ENCODE measurements at places on chromosomes 5 and 9.

- peak; percentile 94 for DNase-seq
Observed at GRCh38 chr9:94086486-94087345, 2.5 kb downstream of the PTPDC1 start.

DNA sequence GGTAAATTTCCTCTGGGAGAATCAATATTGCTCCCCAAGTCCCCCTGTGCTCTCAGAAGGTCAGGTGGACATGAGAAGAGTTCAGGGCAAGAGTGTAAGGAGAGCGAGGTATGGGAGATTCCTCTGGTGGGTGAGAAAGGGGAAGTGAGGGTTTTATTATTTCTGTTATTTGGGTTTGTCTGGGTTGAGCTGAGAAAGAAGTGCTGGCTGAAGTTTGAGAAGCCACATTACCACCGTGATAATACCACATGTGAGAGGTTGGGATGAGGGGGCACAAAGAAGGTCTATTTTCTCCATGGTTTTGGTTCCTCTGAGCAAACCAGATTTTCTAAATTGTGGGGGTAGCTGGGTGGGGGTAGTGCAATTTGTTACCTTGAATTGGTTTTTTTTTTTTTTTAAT is 350.4 kb downstream of the OSTF1 start:
- no peak for DNase-seq

GRCh38 chr9:108836319-108836718 is 19.5 kb downstream of the ACTL7B start:
- DNase-seq = no peak

GRCh38 chr9:114662081-114662989 is 4.7 kb upstream of the TEX53 start:
- peak; percentile 53 for DNase-seq

- DNase-seq = peak; percentile 98
Observed at GRCh38 chr9:124771021-124771866, at the start of gene NR6A1. TSS of gene NR6A1 (minus strand) at chr9:124771311.

DNA sequence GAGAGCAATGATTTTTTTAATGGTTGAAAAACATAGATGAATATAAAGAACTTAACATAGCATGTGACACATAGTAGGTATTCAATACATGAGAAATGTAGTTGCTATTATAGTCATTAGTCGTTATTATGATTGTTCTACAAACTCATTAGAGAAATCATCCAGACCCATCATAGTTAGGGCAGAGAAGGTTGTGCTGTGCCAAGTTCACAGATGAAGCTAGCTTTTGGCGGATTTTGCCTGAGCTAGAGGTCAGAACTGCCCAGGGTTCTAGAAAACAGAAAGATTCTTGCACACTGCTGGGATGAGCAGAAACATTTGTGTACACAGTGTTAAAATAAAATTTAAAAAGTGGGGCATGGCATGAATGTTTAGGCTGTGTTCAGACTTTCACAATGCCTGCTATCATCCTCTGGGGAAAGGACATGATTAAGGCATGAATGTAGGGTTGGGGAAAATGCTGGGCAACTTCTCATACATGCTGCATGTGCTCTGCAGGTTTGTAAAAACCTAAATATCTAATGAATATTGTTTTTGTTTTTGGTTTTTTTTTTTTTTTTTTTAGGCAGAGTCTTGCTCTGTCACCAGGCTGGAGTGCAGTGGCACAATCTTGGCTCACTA is 33.3 kb upstream of the RAD23B start:
- peak; percentile 55 for DNase-seq

- DNase-seq = peak; percentile 79
Observed at GRCh38 chr9:106916466-106917235, 53.7 kb downstream of the ZNF462 start.

DNA sequence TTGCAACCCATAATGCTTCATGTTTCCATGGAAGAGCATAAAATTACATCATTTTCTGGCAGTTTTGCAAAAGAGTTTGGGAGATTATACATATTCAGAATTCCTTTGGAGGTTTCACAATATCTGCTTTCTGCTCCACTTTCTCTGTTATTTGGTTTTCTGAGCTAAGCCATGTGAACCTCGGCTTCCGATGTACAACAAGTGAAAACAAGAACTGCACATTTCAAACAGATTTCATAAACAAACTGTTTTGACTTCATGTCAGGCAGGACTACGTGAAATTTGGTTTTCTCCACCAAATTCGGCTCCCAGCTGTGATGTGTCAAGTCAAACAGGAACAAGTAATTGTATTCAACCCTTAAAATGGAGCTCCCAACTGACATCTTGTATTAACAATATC is 609.8 kb downstream of the IRX1 start:
- peak; percentile 4 for DNase-seq

DNA sequence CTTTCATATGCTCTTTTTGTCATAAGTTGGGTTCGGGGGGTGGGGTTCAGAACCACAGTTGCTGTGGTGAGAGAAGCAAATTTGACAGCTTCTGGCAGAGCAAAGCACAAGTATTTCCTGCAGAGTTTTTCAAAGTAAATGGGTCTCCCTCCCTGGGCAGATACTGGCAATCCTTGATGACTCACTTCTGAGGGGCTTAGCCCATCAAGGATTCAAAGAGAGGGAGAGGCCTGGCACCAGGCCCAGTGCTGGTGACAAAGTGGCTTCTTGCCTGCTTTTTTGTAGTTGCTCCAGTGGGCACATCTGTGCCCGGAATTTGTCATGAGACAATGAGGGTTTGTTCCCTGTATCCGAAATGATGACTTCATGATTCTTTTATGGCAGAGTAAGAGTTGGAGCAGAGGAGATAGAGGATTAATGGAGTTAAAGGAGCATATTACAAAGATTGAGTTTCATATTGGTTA is 46.6 kb upstream of the TNC start:
- peak; percentile 41 for DNase-seq

GRCh38 chr9:112789473-112789872 is 38.9 kb downstream of the SNX30 start:
- DNase-seq = peak; percentile 43

GRCh38 chr5:78538240-78538850 is 110.2 kb downstream of the LHFPL2 start:
- DNase-seq = no peak

GRCh38 chr5:66655395-66656324 is 59.5 kb downstream of the MAST4 start:
- DNase-seq = peak; percentile 51

DNA sequence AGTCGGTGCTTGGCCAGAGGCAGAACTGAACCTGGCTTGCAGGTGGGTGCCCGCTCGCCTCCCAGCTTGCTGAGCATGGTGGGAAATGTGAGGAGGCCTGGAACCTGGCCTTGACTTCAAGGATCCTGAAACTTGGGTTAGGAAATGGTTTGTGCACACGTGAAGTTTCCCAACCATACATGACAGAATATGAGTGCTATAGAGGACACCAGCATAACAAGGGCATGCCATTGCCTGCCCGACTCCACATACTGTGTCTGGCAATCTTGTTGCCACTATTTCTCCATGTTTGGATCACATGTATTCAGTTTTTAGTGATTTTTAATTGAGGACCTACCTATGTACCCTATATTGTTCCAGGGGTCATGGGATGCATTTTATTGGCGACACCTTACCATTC is 177.6 kb upstream of the ANKRD55 start:
- no peak for DNase-seq

- DNase-seq = peak; percentile 83
Observed at GRCh38 chr5:14400085-14400484, 181.5 kb upstream of the OTULINL start.

DNA sequence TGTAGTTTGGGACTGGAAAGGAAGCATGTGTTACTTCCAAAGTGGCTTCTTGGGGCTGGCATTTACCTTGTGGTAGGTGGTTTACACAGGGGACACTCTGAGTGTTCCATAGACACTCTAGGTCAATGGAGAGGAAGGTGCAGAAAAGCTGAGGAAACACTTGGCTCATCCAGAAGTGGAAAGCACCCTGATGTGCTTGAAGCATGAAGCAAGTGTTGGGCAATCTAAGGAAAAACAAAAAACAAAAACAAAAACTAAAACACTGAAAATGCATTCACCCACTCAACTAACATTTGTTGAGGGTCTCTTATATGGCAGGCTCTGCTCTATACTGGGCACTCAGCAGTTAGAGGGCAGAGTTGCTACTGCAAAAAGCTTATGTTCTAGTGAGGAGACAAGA is 2.9 kb upstream of the ERAP2 start:
- no peak for DNase-seq

DNA sequence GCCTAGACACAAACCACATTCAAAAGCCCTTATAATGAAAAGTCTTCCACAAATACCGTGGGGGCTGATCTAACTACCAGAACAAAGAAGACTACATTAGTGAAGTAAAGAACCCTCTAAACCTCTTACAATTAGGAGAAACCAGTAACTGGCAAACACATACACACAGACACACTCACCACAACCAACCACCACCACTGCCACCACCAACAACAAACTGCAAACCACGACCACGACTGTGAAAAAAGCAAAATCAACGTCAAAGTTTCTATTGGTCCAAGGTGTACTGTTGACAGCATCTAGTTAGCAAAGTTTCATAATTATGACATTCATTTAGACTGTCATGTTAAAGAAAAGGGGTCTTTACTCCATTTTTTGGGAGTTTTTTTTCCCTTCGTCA is 2.7 kb downstream of the CDO1 start:
- no peak for DNase-seq

DNA sequence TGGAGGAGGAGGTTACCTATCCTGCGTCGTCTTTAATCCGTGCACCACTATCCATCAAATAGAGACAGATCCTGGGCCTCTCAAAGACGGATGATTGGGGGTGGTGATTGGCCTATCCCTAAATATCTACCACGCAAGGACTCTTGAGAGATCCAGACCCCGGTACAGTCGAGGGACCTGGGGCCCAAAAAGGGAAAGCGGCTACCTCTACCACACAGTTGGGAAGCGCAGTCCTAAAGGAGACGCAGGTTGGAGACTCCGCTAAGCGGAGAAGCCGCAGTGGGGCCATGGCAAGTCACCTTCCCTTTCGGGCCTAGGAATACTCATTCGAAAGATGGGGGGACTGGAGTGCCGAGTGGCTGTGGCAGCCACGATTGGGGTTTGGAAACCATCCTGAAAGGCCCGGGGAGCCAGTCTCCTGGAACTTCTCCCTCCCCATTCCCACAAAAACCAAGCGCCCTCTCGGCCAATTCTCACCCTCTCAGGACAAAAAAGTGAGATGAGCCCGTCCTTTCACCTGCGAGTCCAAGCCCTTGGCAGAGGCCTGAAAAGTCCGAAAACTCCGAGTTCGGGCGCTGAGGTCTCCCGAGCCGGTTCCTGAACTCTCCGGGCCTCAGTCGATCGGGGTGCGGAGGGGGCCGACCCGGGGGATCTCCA is 499 bp upstream of the FOXE1 start:
- no peak for DNase-seq

- DNase-seq = peak; percentile 36
Observed at GRCh38 chr5:10124287-10124686, 125.4 kb downstream of the ATPSCKMT start.

DNA sequence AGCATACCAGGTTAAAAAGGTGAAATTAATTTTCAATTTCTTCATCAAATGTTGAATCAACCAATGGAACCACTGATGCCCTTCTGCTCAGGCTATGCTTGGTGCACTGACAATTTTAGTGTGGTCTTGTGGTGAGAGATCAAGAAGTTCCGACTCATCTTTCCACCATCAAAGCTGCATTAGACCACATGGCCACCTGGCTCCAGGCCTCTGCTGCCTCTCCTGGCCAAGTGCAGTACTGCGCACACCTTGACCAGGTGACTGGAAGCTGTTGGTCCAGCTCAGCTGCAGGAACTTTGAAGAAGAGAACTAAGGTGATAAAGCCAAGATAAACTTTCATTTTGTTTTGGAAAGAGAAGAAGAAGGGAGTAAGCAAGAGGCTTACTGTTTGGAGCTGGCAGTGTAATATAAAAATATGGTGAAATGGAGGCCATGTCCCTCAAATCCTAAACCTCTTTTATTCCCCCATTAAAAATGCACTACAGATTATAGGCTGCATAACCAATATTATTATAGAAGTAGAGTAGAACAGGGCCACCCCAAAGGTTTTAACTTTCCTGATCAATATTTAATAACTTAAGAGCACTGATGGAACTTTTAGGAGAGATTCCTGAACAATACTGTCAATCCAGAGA is 315.5 kb upstream of the C9orf72 start:
- DNase-seq = peak; percentile 6

DNA sequence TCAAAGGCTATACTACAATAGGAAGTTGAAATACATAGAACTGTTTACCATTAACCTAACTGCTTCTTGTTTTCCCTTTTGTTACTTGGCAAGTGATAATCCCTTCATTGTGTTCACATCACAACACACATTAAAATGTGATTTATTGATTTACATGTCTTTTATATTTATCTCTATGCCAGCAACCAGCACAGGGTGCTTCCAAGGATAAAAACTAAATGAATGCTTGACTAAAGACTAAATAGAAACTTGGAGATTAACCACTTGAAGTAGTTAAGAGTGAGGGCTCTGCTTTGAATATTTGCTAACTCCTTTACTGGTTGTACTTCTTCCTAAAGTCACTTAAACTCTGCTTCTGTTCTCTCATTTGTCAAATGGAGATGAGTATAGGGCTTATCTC is 1730.6 kb downstream of the EFNA5 start:
- no peak for DNase-seq

DNA sequence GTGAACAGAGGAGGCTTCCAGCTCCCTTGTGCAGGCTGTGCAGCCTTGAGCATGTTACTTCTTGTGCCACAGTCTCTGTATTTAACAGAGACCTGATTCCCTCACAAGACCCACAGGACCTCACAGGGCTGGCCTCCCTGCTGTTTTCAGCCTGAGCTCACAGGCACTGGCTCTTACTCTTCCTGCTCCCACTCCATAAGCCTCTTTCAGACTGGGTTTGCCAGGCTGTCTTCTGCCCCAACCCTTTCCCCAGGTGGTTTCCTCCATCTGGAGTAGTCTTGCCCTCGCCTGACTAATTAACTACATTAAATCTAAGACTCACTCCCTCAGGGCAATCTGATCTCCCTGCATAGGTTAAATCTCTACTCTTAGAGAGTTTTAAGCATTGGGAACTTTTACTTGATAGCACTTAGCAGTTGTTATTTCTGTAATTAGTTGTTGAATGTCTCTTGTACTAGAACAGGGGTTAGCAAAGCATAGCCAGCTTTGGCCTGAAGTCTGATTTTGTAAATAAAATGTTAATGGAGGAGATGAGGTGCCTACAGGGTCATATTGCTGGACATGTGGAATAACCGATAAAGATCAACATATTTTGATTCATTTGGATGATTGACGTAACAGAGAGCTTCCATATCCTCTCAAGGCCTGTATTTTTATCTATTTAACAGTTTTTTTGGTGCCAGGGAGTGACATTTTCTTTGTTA is 28.6 kb upstream of the SPATA31E1 start:
- no peak for DNase-seq

- DNase-seq = no peak
Observed at GRCh38 chr9:68672215-68672614, 32.8 kb upstream of the PIP5K1B start.

DNA sequence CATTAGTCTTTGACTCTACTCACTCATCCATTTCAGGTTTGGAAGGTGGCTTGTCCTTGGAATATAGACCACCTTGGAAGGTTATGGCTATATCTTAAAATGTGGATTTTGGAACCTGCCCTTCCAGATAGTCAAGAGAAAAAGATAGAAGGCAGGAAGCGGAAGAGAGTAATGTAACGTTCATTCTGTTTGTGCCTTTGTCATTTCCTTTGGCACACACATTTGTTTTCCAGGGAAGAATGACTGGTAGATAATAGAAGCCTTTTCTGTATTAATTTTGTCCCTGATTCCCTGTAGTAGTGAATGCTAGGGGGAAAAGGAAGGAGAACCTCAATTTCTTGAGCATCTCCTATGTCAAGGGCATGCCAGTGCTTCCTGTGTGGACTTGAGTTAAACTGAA is 54.7 kb downstream of the PPIC start:
- DNase-seq = no peak

All from GM23248 (cell line).